AG10803 (cell line): ENCODE measurements at places on chromosomes 4 and X.

DNA sequence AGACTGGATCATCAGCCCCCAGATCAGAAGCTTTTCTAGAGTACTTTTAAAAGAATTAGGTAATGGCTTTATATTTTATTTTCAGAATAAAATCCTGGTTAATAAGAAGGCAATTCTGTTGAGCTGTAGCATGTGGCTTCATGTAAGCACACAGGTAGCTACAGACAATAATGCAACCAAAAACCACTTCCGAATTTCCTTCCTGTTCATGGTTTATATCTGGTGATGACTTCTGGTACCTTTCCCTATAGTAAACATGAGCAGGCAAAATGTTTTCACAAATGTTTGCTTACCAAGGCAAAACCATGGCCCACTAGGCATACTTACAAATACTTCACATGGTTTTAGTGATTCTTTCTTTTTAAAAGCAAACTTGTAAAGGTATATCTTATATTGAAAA, 144.6 kb downstream of the CDS1 start:
- DNase-seq = no peak

DNA sequence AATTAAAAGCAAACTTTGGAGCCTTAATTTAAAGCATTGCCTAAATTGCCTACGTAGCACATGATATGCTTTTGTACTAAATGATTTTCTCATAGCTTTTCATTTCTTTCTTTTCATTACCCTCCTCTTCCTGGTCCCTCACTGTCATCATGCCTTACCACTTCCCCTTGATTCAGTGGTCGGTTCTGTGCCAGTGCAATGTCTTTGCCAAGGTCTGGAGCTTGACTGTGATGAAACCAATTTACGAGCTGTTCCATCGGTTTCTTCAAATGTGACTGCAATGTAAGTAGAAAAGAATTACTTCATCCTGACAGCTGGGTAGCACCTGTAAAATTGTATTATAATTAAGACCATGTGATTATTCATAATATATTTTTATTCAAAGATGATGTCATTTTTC, 72.5 kb downstream of the C4orf46 start:
- peak; percentile 24 for DNase-seq

GRCh38 chrX:124488412-124489161, 142.2 kb downstream of the SH2D1A start:
- no peak for DNase-seq

DNA sequence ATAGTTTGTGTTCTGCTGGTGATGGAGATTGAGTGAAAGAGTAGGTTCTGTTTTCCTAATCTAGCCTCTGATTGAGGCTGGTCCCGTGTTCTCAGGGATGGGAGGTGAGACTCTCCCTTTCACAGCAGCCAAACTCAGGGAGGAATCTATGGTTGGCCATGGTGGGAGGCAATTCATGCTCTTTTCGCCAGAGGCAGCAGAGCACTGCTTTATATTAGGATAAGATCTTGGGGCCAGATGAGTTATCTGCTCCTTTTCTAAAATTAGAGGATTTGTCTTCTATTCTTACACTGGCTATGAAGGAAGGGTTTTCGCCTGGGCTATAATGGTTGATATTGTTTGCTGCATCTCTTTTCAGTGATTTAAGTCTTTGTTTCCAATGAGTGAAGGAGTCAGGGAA, 63.9 kb upstream of the NLGN4X start:
- DNase-seq = no peak

DNA sequence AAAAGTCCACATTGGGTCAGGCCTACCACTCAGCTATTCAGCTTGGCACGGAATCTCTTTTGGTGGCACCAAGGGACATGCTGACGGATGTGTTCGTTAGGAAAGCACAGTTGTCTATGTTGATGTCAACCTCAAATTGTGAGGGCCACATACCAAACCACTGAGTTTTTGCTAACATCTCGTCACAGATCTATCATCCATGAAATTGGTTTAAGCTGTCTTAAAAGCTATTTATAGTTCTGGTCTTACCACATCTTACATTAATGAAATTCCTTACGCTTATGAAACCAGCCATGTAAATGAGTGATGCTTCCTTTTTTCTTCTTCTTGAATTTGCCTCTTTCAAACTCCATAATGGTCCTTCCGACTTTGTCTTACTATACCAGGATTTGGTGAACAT, 101.5 kb downstream of the MGST2 start:
- peak; percentile 94 for DNase-seq

- no peak for DNase-seq
Observed at GRCh38 chr4:53060278-53060677, 198.2 kb downstream of the RASL11B start.

GRCh38 chr4:176320976-176321361, 1.2 kb downstream of the SPCS3 start:
- DNase-seq = no peak

DNA sequence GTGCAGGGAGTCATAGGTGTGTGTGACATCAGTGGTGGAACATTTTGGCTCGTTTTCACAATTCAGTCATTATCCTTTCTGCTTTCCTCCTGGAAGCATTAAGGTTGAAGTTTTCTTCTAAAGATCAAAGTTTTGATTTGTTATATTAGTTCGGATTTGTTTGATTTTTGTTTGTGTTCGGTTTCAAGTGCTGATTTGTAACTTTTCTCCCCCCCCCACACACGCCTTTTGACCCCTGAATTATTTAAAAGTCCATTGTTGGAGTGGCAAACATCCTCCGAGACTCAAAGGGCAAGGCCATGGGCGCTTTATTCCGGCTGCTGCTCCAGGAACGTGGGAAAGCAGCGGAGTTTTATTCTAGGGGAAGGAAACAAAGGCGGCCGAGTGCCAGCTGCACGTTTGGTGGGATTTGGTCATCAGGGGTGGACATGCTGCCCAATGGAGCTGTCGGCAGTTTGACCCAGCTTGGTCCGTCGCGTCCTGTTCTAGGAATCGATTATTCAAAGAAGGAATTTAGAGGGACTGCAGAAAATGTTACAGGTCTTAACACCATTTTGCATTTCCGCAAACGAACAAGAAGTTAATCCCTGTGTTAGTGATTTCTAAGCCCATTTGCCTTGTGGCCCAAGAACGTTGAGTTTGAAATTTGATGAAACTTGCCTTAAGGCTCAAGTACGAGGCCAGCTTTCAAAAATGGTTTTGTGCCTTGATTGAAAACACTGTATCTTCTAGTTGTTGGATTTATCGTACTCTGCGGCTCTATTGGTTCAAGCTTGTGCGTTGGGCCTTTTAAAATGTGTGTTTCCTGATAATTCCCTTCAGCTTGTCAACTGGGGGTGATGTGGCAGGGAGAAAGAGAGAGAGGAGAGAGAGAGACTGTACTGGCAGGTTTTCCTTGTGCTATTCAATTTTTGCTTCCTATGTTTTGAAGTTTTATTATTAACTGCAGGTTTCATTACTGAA, 565 bp upstream of the ZNF41 start:
- DNase-seq = peak; percentile 31

- DNase-seq = peak; percentile 86
Observed at GRCh38 chrX:110286106-110286505, 31.8 kb downstream of the AMMECR1 start.

DNA sequence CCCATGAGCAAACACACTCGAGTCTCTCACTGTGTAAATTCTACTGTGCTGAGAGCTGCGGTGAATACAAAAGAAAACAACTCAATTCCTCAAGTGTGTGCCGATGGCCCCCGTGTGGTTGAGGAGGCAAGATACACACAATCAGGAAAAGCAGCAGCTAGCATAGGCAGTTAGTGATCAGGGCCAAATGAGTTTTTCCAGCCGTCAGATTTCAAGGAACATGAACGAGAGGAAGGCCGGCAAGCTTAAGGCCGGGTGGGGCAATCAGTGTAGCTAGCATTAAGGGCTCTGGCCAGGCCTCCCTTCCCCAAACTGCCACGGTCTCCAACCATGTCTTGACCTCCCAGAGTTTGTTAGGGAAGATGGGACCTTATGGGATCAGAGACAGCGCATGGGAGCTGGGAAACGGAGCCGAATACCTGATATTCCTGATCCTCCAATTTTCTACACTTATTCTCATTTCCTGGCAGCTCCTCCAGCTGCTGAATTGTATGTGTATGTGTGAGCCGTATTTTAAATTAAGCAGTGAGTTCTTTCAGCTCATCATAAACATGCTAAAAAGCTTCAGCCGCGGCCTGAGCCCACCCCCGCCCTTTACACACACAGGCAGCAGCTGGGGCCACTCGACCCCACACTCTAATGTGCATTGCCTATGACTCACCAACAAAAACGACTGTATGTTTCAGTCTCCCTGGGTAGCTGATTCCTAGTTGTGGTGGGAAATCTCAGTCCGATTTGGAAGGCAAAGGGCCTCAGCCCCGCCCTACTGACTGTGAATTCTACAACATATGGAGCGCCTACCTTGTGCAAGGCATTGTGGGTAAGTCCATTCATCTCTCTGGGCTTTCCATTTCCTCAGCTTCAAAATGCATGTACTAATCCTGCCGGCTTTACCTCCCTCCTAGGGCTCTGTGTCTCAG, 59.9 kb downstream of the RTL9 start:
- DNase-seq = peak; percentile 72

DNA sequence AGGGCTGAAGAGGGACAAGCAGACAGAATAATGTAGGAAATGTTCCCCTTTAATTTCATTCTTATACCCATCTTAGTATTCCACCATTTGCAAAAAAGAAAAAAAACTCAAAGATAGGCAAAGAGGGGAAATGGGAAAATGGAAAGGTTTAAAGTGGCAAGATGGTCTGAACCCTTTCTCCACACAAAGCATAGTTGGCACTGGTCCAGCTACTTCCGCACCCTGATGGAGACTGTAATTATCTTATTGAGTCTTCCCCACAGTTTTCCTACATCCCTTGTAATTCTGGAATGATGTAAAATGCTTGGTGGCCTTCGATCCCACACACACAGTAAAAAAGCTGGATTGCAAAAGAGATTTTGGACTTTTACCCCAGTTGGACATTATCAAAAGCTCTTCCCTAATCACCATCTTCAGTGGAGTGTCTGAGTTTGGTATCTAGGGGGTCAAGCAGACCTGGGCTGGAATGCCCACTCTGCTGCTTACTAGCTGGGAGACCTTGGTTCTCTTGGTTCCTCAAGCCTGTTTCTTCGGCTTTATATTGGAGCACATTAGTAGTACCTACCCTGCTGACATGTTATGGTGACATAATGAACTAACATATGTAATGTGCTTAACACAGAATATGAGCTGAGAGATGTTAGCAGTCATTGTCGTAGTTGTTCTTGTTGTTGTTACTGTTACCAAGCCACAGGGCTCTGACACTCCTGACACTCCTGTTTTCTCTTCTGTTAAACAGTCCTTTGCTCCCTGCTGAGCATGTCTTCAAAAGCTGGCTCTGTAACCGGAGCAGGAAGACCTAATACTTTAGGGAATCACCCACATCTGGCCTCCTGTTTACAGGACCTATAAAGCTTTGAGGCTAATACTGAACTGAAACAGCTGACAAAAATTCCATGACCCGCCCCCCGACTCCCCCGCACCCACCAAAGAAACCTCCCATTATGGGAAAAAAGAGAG, 4.7 kb downstream of the SRPX2 start:
- peak; percentile 84 for DNase-seq
